ENCODE measurements at places on chromosomes 7 and 10. TPM values are rescaled to one million over a fixed set of nuclear protein-coding genes. Genes with fewer than 3 reads are reported as not detected.

- DNase-seq: no peak
Measured at GRCh38 chr7:28996836-28997235, 38.7 kb upstream of the TRIL start.

DNA sequence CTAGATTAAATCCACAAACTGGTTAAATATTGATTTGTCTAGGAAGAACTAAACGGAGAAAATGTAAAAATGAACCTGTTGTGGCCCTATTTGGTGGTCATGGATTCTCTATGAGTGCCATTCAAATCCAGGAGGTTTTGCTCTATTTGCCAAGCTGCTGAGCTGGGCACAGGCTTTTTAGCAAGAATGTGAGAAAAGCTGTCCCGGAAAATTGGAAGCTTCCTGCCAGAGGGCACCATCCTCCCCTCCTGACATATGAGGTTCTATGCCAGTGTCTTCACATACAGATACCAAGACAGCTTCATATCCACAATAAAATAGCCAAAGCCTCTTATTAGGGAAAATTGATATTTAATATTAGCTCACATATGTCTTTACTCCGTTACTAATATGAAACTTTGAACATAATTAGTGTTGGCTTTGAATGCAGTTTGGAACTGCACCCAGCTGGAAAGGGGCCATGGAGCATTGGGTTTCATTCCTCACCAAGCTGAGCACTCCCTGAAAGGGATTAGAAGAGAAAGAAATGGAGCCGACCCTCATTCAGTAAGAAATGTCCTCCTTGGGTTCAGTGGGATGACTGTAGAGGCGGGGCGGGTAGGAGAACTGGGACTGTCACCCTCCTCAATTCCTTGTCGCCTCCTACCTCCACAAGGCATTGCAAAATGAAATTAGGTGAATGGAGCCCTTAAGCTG lies 47.8 kb downstream of the NRCAM start:
- no peak for DNase-seq

GRCh38 chr10:12474727-12475412 lies 125.5 kb downstream of the CAMK1D start:
- DNase-seq: no peak

The ZFYVE27 gene
- 31.9 TPM for total RNA-seq

The LBX1 gene
- total RNA-seq: not detected

The BICC1 gene
- 3.4 TPM for total RNA-seq

The CACNB2 gene
- total RNA-seq: 13.8 TPM

GRCh38 chr7:75888464-75889222 lies 9.8 kb downstream of the RHBDD2 start:
- no peak for DNase-seq

The SUN1 gene
- total RNA-seq: 241 TPM

The STEAP1B gene
- total RNA-seq: not detected

GRCh38 chr10:112701878-112702255 lies 248.2 kb upstream of the TCF7L2 start:
- no peak for DNase-seq

DNA sequence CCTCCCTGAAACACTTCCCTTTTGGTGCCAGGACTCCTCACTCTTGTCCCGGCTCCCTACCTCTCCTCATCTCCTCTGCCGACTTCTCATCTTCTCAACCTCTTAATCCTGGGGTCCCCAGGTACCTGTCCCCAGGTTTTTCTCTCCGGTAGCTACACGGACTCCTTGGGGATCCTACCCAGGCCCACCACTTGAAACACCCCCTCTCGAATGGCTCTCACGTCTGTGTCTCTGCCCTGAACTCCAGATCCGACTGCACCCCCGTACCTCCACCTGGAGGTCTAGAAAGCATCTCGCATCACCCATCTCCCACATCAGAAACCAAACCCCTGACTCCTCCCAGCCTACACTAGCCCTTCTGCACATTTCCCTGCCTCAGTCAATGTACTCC lies 4.8 kb downstream of the TBATA start:
- no peak for DNase-seq

The C7orf57 gene
- not detected for total RNA-seq

- DNase-seq: no peak
Measured at GRCh38 chr10:113709221-113709838, 29.6 kb downstream of the CASP7 start.

DNA sequence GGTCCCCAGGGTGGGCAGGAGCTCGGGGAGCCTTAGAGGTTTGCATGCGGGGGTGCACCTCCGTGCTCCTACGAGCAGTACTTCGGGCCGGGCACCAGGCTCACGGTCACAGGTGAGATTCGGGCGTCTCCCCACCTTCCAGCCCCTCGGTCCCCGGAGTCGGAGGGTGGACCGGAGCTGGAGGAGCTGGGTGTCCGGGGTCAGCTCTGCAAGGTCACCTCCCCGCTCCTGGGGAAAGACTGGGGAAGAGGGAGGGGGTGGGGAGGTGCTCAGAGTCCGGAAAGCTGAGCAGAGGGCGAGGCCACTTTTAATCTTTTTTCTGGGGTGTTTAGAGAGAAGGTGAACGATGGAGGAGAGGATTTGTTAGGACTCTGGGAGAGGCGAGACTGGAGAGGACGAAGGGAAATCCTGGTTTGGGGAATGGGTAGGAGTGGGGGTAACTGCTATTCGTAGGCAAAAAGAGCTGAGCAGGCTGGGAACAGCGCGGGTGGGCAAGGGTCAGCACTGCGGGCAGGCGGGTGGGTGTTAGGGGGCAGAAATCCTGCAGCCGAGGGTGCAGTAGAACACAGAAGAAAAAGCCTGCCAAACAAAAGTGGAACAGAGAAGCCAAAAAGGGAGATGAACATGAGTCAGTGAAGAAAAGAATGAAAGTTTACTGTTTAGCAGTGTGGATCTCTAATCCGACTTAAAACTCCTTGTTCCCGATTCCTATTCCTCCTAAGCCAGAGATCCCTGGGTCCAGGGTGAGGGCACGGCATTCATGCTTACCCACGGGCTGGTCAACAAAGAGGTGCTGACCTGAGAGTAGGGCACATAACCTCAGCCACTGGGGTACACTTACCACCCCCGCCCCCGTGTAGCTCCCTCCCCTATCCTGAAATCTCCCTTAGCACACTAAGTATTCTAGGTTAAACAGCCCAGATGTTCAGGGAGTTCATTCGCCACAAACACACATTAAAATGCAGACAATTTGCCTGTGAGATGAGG lies 26.9 kb downstream of the PRSS2 start:
- DNase-seq: peak; percentile 38

DNA sequence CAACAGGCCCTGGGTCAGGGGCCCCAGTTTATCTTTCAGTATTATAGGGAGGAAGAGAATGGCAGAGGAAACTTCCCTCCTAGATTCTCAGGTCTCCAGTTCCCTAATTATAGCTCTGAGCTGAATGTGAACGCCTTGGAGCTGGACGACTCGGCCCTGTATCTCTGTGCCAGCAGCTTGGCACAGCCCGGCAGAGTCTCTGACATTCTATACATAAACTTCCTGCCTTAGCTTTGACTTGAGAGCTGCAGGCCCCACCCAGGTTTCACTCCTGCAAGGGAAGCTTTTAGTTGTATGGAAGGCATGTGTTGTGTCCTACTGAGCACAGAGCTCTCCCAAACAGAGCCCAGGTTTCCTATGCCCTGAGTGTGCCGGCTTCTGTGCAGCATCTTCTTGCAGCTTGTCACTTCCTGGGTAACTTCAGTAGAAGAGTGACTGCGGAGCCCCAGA lies 205.6 kb upstream of the PRSS58 start:
- DNase-seq: no peak

GRCh38 chr10:116186273-116186672 lies 86.7 kb downstream of the GFRA1 start:
- DNase-seq: no peak

DNA sequence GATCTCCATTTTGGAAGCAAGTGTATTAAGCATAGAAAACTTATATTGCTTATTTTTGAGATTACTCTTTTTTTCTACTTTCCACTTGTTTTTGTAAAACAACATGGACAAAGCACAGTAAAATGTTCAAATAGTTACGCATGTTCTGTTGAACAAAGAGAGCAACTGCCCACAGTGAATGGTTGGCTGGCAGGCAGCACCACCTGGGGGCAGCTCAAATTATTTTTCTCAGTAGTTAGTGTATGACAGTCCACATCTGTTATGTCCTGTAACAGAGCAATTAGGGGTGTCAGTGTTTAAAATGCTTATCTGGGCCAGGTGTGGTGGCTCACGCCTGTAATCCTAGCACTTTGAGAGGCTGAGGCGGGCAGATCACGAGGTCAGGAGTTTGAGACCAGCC lies 46.1 kb upstream of the CACUL1 start:
- DNase-seq: no peak

- DNase-seq: no peak
Measured at GRCh38 chr10:128280271-128280670, 154.0 kb upstream of the MKI67 start.

The KLF14 gene
- total RNA-seq: 0.42 TPM

The C10orf105 gene
- total RNA-seq: 0.17 TPM

DNA sequence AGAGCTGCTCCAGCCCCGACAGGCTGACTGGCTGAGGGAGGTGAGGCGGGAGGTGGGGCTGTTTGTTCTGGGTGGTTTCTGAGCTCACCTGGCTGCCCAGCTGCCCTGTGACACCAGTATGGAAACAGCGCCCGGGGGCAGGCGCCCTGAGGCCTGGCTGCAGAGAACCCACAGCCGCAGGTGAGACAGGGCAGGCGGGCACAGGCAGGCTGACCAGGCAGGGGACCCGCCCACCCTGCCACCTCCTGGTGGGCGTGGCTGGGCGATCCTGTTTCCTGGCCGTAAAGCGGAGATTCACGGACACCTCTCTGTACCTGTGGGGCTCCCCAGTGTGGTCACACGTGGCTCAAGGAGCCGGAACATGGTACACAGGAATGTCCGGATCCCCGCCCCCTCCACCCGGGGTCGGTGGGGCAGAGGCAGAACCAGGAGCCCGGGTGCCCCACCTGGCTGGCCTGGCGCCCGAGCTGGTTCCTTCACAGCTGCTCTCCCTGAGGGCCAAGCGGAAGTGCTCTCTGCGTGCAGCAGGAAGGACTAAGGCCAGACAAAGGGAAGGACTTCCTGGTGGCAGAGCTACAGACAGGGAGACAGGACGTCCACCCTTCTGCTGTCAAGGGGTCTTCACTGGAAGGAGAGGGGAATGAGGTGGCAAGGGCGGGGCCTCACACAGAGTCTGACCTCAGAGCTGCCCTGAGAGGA lies 3.9 kb downstream of the MICALL2 start:
- no peak for DNase-seq

GRCh38 chr10:33484787-33485186 lies 150.3 kb upstream of the NRP1 start:
- no peak for DNase-seq

DNA sequence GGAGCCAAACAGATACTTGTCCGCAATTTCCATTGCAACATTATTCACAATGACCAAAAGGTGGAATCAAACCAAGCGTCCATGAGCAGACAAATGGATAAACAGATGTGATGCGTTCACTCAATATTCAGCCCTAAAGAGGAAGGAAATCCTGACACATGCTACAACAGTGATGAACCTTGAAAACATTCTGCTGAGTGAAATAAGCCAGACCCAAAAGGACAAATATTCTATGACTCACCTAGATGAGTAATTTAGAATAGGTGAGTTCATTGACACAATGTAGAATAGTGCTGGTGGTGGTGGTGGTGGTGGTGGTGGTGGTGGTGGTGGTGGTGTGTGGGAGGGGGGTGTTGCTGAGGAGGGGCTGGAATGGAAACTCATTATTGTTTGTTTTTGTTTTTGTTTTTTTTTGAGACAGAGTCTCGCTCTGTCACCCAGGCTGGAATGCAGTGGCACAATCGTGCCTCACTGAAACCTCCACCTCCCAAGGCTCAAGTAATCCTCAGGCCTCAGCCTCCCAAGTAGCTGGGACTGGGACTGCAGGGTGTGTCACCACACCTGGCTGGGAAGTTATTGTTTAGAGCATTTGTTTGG lies 28.6 kb downstream of the SMKR1 start:
- DNase-seq: no peak

DNA sequence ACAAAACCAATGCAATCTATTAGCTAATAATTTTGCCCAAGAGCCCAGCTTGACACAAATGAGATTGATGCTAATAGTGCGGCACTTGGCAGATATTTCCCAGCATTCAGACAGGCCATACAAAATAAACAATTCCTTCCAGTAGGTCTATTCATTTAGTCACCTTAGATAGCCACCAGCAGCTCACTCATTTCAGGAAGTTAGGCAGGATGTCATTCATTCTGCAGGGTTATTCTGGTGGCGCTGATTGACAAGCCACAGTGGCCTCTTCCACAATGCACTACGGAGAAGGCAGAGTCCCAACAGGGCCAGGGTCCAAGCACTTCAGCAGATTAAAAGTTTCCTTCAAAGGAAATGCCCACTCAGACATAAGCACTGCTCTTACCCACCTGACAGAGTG lies 55.8 kb downstream of the PIK3AP1 start:
- DNase-seq: no peak

GRCh38 chr10:132700156-132701098 lies 85.5 kb downstream of the NKX6-2 start:
- peak; percentile 6 for DNase-seq

DNA sequence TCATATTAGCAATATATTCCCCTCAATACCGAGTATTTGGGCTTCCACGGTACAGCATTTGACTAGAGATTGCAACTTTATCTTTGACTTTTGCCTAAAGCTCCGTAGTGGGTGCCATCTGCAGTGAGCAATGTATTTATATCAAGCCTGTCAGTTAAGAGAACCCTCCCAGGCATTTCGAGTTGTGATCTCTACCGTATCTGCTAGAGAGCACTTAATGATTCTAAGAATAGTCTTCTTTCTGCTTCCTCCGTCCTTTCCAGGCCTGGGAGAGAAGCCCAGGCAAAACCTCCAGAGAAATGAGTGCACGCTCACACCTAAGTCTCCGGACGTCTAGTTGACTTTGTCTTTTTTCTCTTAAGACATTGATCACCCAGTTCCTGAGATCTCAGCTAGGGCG lies 210.6 kb downstream of the KLF6 start:
- DNase-seq: no peak

The GFRA1 gene
- total RNA-seq: 19.8 TPM

DNA sequence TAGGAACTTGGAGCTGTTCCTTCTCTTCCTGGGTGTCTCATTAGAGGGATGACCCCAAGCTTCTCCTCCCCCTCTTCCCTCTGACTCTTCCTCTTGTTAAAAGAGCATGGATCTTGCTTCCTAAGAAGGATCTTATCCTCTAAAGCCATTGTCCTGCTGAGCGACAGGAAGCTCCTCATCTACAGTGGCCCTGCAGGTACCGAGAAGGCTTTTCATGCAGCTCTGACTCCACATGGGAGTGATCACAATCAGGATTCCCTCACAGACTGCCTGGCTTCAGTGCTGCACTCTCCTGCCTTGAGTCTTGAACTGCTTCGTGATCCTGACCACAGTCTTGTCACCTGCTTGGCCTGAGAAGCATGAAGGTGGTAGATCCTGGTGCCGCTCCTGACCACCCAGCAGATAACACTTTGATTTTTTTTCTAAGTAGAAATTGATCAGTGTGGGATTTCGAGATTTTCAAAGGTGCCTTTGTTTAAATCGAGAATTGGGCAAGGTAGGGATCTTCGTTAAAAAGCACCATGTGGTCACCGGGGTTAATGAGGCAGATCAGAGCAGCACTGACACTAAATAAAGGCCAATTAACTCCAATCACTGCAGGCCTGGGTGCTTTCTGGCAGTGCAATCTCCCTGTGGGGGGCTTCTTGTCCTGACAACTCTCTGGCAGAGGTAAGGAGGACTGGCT lies 376.4 kb downstream of the NRG3 start:
- DNase-seq: no peak

GRCh38 chr7:134710854-134711624 lies 64.4 kb downstream of the BPGM start:
- DNase-seq: no peak

GRCh38 chr7:4265066-4265465 lies 417.0 kb upstream of the FOXK1 start:
- DNase-seq: no peak

The FLNC gene
- total RNA-seq: 4.5 TPM

GRCh38 chr7:157616426-157616825 lies 279.6 kb downstream of the DNAJB6 start:
- DNase-seq: no peak

GRCh38 chr10:118057361-118057760 lies 10.6 kb upstream of the RAB11FIP2 start:
- no peak for DNase-seq

Data from suprapubic skin (tissue), 4 donors.